NCI-H1092 treated with DMSO at 0.1 percent for 48 hours (cell line): ENCODE measurements at places on chromosomes 16 and 17.

DNA sequence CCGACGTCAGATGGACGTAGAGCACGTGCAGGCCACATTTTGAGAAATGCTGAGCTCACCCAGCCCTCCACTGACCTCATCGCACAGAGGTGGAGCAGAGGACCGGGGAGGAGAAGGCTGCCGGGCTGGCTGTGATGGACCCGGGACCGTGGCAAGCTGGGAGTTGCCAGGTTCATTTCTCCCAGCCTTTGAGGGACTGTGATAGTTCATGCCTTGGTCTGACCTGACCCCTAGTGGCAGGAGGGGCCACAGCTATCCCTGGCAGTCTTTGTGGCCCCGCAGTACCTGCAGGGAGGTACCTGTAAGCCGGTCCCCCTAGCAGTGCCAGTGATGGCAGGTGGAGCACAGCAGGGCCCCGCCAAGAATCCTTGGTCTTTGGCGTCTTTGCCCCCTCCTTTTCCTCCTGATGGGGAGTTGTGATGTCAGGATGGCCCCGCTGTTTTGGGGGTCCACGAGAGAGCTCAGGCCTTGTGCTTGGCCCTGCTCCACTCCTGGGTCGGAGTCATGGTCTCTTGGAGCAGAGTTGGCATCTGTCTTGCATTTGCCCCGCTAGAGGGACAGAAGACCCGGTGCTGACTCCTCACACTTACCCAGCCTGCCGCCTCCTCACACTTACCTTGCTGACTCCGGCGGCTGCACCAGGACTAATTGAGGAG, 50.4 kb downstream of the OR1D5 start:
- peak; percentile 42 for DNase-seq

DNA sequence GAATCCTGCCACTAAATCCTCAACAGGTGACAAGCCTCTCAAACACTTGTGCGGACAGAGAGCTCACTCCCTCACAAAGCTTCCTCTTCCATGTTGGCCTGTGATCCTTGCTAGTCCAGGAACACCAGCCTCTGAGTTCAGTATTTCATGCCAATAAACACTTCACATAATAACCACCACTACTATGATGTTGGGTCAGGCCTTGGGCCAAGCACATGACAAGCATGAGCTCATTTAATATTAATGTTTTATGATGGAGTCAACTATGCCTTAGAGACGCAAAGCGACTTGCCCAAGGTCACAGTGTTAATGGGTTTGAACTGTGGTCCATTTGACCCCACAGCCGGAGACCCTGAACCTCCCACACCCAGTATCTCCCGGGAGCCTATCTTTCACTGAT, 129.1 kb downstream of the GAS7 start:
- DNase-seq: no peak

DNA sequence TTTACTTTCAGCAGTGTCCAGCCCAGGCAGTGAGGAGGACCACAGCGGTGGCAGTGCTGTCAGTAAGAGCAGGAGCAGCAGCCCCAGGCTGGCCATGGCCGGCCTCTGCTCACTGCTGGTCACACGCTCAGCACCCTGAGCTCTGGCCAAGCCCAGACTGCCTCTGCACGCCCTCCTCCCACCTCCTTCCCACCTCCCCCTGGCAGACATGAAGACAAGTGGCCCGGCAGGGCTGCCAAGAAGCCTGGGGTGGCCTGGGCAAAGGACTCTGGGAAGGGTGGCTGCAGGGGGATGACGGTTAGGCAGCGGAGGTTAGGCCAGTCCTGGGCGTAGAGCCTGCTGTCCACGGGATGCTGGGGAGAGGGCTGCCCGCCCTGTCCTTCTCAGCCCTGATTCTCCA, at the start of gene C16orf89:
TSS of gene C16orf89 (minus strand) at position 144 of the 400 bp plus-strand sequence. CDS start at position 96, 48 bp downstream.
- no peak for DNase-seq

- DNase-seq: no peak
Measured at GRCh38 chr17:75809631-75810111, 25.1 kb downstream of the UNK start.

DNA sequence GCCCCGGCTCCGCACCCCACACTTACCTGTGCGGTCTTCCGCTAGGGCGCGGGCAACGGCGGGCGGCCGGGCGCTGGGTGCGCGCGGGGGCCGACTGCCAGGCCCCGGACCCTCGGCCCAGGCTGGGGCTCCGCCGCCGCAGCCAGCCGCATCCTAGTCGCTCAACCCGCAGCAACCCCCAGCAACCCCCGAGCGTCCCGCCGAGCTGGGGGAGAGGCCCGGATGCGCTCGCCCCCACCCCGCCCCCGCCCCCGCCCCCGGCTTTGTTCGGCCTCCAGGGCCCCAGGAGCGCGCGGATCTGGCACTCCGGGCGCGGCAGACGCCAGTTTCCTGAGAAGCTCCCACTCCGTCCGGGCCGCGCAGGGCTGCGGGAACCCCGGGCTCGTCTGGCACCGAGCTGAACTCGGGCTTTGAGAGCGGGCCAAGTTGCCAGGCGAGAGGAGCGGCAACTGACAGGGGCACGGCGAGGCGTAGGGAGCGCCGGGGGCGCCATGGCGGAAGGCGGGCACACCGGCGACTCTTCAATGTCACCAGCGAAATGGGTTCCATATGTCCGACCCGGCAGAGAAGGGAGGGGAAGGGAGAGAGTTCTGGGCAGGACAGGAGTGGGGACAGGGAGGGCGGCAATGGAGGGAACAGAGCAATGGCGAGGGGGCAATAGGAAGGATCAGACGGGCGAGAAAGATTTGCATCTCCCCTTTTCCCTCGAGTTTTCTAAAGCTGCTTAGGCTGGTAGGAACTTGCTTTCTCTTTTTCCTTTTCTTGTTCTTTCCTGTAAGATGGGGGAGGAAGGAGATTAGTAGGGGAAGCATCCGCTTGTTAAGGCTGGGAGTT, 13.7 kb downstream of the HOXB4 start:
- DNase-seq: no peak

DNA sequence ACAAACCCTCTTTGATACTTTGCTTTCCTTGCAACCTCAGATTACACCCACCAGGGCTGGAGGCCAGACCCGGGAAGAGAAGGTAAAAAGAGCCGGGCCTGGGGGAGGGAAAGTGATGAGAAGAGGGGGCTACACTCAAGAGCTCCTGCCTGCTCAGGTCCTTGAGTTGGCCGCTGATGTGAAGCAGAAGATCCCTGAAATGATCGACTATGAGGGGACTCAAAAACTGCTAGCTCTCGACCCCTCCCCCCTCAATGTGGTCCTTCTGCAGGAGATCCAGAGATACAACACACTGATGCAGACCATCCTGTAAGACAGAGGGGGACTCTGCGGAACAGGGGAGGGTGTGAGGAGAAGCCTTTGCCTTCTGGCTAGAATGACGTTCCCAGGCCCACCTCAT, 2.8 kb upstream of the KDM6B start:
- DNase-seq: no peak

GRCh38 chr16:13203725-13204124, 302.3 kb downstream of the SHISA9 start:
- DNase-seq: no peak

DNA sequence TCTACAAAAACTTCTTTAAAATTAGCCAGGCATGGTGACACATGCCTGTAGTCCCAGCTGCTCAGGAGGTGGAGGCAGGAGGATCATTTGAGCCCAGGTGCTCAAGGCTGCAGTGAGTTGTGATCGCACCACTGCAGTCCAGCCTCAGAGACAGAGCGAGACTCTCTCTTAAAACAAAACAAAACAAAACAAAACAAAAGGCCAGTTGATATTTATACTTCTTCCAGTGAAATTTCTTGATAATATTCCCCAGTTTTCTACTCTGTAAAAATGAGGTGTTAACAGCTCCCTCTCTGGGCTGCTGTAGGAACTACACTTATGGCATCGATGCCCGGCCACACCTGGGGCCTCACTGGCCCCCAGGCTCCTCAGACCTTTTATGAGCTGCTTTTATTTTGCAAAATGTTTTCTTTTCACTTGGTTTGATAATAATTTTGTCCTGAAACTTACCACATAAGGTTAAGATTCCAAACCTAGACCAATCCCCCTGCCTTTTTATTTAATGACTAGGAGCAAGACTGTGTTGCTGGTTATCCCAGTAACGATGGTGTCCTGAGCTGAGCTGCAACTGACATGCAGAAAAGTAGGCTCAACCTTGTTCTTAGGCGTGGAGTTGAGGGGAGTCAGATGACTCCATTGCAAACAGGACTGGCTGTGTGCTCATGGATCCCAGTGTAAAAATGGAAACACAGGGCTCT, 17.6 kb downstream of the MAPK8IP3 start:
- DNase-seq: peak; percentile 16

DNA sequence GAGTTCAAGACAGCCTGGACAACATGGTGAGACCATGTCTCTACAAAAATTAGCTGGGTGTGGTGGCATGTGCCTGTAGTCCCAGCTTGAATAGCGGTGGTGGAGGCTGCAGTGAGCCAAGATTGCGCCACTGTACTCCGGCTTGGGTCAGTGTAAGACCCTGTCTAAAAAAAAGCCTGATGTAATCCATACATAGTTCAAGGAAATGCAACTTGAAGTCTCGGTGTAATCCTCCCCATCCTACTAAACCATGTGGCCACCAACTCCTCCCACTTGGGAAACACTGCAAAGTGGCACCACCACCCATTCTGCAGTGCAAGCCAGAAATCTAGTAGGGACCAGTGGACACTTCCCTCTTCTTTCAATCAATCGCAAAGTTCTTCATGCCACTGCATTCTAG, 5.4 kb upstream of the KPNB1 start:
- DNase-seq: no peak

- DNase-seq: no peak
Measured at GRCh38 chr16:19701091-19701490, 16.9 kb downstream of the KNOP1 start.

- DNase-seq: no peak
Measured at GRCh38 chr16:88936008-88936555, 40.9 kb downstream of the CBFA2T3 start.

- DNase-seq: no peak
Measured at GRCh38 chr17:69103557-69104233, 38.0 kb downstream of the ABCA6 start.

DNA sequence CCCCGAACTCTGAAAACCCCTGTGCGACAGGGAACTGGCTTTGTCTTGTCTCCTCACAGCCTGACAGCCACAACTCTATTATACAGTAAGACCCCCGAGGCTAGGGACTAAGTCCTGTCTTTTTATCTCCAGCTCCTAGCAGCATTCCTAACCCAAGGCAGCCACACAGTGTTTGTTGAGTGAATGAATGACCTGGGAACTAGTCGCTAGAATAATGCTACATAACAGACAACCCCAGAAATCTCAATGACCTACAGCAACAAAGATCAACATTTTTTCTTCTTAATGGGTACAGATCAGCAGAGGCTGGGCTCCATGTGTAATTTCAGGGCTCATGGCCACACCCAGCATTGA, 71.4 kb upstream of the TNRC6C start:
- no peak for DNase-seq

DNA sequence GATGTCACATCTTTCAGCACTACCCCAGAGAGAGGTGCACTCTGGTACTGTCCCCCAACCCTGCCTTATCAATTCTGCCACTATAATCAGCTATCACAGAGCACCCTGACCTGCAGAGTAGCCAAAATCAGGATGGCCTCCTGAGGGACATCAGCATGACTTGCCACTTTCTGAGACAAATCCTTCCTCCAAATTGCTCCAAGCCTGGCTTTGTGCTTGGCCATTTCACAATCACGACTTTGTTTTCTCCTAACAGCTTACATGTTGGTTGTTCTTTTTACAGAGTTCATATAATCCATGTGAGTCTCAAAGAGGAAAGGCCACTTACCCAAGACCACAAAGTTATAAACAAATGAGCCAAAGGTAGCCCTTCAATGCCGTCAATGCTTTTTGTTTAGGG, 449.0 kb upstream of the CDH5 start:
- no peak for DNase-seq

- DNase-seq: no peak
Measured at GRCh38 chr16:31055613-31056012, 18.4 kb downstream of the ZNF668 start.

GRCh38 chr17:48335858-48336500, 94.0 kb downstream of the SKAP1 start:
- DNase-seq: peak; percentile 82

GRCh38 chr16:88856122-88856827, 472 bp downstream of the GALNS start:
- DNase-seq: no peak

GRCh38 chr16:22789281-22789945, 24.5 kb upstream of the HS3ST2 start:
- no peak for DNase-seq

GRCh38 chr17:33603789-33604188, 310.7 kb upstream of the ASIC2 start:
- DNase-seq: no peak

GRCh38 chr16:60199150-60199549, 1465.0 kb upstream of the GOT2 start:
- DNase-seq: no peak

DNA sequence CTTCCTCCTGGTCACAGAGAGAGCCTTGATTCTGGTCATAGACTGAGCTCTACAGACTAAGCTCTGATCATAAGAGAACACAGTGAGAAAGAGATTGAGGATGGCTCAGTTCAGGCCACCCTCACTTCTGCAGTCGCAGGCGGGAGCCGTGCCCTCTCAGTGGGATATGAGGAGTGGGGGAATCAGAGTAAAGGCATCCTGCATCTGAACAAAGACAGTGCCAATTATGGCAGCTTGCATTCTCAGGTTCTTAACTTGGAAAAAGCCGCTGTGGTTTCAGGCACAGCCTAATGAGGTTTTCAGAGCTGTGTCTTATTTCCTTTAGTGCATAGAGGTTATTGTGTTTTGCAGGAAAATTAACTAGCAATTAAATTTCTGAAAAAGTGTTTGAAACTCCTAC, 134.4 kb upstream of the NLRP1 start:
- DNase-seq: no peak

GRCh38 chr17:7110617-7111306, 3.9 kb downstream of the ASGR2 start:
- DNase-seq: no peak

DNA sequence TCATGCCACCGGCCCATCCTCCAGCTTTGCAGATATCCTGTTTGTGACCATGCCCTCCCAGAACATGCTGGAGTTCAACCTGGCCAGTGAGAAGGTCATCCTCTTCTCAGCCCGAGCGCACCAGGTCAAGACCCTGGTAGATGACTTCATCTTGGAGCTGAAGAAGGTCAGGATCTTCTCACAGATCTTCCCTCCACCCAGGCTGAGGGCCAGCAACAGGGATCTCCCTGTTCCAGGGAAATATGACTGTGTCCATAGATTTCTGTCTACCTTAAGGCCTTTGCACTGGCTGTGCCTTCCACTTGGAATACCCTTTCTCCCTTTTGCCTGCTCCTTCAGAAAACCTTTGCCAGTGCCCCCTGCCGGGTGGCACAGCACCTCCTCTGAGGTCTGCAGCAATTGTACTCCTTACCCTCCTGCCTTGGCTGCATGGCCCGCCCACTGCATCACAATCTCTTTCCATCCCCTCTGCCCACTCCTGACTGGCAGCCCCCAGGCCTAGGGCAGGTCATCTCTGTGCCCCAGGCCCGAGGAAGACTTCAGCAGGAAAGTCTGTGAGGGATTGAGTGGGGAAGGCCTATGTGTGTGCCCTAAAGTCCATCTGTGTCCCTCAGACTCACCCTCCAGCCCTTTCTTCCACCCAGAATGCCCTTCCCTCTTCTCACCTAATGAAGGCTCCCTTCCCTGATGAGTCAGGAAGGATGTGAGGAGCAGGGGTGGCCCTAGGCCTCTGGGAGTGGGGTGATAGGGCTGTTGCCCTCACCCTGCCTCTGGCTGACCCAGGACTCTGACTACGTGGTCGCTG, 27.3 kb upstream of the ALKBH5 start:
- DNase-seq: no peak

GRCh38 chr17:4980644-4981216, 6.7 kb downstream of the CAMTA2 start:
- DNase-seq: peak; percentile 1
